ENCODE measurements at places on chromosomes 1 and 21.

- DNase-seq, result peak; percentile 69
Measured at GRCh38 chr1:170791941-170792340, 128.0 kb downstream of the PRRX1 start.

- DNase-seq, result no peak
Measured at GRCh38 chr1:178528228-178528952, 15.5 kb downstream of the TEX35 start.

GRCh38 chr1:2530513-2531361 lies 674 bp upstream of the HES5 start:
- no peak for DNase-seq

DNA sequence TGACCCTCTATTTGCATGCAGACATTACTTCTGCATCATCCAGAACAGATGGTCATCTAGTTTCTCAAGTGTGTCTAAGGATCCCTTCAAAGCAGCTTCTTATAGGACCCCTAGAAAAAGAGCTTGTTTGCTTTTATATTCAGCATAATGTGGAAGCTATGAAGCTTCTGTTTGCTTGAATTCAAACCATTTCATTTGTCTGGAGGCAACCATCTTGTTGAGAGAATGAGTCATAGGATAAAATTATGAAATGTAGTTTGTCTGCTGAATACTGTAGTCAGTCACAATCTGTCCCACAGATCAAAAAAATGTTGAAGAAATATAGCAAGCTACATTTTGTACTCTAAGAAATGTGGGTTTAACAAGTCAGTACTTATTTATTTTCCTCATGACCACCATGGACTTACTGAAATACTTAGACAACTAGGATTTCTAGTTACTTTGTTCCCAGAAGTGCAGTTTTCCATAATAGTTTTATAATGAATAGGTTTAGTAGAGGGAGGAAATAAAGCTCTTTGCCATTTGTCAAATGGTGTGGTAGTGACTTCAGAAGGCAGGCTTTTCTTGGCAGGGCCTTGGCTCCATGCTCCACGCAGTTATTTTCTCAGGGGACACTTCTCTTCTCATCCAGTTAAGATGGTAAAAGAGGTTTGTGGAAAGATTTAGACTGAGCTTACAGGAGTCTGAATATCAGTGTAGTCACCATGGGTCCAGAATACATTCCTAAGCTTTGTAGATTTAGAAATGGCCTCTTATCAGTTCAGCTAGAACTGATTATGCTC lies 74.8 kb upstream of the DEPDC1 start:
- peak; percentile 8 for DNase-seq

DNA sequence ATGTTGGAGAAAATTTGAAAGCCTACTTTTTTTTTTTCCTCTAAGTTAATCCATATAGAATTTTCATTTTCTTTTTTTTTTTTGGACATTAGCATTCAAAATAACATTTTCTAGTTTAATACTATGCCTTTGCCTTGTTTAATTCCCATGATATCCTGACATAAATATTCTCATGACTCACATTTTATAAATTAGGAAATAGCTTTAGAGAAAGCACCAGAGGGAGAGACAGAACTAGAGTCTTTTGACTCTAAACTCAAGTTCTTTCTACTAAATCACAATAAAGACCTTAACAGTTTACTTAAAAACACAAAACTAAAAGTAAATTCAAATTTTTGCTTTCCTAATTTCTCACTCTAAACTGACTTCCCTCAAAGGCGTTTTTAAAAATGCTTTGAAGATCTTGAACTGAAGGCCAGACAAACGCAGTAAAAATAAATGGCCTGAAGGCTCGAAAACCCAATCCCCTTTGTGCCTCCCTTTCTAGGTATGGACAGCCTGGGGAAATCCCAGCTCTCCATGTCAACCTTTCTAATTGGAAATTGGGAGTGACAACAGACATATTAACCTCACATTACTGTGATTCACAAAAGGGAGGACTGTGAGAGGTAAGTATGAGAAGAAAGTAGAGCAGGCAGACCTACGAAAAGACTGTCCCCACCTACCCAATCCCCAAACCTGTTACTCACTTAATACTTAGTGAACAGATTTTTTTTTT lies 104.6 kb downstream of the ENAH start:
- no peak for DNase-seq

DNA sequence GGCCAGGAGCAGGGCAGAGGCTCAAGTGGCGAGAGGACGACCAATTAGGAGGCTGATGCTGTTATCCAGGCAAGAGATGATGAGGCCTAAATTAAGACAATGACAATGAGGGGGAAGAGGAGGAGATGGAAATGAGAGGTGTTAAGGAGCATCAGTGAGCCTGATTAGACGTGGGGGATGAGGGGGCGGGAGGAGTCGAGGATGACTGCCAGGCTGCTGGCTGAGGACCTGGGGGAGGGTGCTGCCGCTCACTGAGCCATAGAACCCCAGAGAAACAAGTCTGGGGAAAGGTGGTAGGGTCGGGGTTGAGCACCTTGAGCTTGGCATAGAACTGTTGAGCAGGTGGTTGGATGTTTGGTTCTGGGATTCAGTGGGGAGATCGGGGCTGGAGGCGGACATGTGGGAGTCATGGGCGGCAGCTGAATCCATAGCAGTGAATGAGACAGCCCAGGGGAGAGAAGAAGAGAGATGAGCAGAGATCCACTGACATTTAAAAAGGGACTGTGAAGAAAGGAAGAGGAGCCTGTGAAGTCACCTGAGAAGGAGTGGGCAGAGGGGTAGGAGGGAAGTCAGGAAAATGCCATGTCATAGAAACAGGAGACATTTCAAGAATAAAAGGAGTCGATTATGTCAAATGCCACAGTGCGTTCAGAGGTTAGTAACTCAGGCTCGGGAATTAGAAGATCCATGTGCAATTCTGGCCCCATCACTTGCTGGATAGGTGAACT lies 28.5 kb downstream of the DLGAP3 start:
- no peak for DNase-seq

DNA sequence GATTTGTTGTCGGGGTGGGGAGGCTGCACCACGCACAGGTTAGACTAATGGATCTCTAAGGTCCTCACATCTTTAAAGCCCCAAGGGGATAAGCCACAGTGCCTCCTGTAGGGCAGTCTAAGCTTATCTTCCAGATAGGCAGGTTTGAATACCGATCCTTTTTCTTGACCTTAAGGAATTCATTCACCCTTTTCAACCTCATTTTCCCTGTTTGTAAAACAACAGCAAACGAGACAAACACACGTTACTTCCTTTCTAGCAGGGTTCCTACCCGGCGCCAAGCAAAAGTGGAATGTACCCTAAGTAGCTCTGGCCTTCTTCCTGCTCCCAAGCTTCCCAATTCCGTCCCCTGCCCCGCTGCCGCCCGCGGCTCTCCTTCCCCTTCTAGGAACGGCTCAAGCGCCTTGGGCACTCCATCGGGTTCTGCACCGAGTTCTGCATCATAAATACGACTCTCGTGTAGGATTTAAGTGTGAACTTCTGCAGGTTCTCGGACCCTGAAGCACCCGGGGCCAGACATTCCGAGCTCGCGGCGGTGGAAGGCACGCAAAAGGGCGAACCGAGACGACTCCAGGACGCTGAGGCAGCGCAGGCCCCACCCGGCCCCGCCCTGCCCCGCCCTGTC lies 548 bp upstream of the CDC20 start:
- DNase-seq, result peak; percentile 39

DNA sequence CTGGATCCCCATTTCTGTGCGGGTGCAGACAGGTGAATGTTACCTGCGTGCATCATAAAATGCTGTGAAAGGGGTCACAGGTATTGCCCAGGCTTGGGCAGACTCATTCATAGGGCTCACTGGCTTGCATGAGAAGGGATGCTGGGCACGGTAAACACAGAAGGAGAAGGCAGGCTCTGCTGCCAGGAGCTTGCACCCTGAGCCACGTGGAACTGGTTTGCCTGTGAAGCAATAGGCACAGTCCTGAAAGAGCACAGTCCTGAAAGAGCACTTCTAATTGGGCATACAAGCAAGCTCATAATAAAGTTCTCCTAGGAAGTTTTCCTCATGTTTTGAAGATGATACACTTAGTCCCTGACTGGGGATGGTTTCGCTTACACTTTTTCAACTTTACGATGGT lies 40.9 kb downstream of the GALNT2 start:
- no peak for DNase-seq

DNA sequence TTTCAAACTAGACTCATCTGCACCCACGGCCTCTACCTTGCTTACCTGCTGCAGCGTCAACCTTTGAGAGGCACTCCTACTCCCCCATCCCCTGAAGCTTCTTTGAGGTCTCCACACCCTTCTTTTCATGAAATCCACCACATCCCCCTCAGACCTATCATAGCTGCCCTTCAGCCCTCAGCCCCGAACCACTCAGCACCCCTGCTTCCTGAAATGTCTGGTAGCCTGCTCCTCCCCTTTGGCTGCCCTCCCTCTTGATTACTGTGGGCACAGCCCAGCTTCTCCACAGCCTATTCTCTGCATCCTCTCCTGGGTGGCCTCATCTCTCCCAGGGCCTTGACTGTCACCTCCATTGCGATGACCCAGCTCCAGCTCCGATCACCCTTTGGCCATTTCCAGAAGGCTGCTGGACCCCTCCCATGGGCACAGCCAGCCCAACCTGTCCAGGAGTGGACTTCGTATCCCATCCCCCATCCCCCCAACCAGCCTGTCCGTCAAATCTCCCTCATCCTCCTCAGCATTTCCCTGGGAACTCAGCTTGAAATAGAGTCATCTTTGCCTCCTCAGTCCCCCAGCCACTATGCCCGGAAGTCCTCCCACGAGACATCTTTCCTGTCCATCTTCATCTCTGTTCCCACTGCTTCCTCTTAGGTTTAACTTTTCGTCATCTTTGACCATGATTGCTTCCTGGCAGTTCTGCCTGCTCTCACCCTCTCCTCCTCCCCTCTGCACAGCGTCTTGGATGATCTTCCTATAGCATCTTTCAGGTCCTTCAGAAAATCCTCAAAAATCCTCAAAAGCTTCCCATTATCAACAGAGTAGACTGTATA lies 6.1 kb upstream of the ADORA1 start:
- DNase-seq, result no peak

GRCh38 chr1:205447457-205448341 lies 8.1 kb downstream of the BLACAT1 start:
- no peak for DNase-seq

DNA sequence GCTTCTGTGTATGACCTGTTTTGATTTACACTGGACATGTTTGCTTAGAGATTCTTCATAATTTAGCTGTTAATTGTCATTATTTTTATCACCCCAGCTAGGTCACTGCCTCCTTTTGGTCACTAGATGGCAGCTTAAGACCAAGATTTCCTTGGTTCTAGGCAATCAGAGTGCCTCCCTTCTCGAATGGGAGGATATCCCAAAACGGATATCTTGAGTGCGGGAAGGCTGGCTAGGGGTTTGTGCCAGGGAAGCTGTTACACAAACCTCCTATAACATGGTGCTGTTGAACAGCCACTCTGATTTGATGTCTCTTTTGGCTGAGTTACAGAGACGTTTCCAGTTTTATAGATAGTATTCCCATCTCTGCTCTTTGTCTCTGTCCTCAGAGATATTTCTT lies 283.5 kb downstream of the S1PR1 start:
- peak; percentile 37 for DNase-seq

DNA sequence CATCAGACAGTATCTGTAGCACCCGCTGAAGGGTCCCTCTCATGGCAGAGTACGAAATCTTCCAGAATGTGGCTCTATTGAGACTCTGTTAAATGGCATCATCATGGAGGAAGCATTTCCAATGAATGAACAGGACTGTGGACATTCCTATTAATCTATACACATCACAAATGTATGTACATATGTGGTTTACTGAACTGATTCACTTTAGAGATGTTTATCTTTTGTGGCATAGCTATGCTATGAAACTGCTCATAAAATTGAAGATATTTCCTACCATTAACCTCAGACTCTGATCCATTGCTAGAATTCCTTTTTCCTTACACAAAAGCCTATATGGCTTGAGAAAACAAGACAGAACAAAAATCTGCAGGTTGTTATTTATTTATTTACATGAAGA lies 259.6 kb upstream of the RRP15 start:
- DNase-seq, result peak; percentile 84

GRCh38 chr1:182309631-182310351 lies 81.8 kb downstream of the GLUL start:
- no peak for DNase-seq

DNA sequence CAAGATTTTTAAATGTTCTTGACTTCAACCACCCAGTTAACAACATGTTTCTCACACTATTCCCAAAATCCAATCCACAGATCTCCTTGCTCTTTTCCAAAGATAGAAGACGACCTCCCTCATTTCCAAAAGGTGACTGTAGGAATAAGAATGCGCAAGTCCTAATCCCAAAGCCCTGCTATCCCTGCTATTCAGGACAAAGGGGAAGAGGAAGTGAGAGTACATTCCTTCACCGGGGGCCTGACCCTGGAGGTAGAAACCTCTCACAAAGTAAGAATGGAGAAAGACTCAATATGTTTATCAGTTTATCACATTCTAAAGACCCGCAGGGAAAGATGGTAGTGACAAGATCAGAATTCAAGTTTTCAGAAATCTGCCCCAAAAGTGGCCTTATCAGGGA lies 55.7 kb downstream of the PLEKHA6 start:
- peak; percentile 60 for DNase-seq

DNA sequence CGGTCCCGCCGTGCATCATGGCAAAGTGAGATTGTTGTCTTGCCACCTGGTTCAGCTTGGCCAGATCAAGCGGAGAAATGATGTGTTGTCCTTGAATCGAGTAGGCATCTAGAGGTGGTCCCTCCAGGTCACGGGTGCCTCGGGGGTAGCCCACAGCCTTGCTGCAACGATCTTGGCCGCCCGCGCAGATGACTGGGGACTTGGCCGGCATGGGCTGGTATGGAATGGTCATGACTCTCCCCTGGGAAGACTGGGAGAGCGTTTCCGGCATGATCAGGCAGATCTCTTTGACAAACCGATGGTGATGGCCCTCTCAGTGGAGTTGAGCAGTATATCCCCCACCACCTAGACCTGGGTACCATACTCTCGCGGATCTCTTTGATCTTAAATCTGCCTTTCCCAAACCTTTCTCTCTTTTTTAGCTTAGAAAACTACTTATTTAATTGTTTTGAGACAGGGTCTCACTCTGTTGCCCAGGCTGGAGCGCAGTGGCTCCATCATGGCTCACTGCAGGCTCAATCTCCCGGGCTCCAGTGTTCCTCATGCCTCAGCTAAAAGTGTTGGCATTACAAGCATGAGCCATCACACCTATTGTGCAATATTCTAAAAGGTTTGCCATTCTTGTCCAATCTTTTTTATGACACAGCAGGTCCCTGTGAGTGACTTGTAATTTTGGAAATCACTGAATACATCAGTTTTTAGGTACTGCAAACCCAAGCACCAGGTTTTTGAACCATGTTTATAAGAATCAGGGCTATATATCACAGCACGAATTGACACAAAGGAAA lies 9.4 kb upstream of the ELAPOR1 start:
- peak; percentile 10 for DNase-seq

DNA sequence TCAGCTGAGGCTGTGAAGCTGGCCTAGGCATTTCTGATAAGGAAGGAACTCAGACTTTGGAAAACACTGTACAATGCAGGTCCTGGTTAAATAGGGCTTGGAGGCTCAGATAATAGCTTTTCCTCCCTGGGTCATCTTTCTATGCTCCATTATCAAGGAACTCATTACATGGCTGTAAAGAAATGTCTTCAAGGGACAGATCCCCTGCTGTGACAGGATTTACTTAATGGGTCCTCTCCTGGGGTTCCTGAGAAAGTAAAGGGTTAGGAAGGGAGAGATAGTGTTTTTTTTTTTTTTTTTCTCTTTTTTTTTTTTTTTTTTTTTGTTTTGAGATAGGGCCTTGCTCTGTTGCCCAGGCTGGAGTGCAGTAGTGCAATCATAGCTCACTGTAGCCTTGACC lies 14.1 kb upstream of the SVBP start:
- DNase-seq, result no peak

- DNase-seq, result no peak
Measured at GRCh38 chr1:9107136-9107535, 21.8 kb downstream of the GPR157 start.
